Osteocyte (in vitro differentiated cells): ENCODE measurements at places on chromosomes 16 and 17.
A peak's percentile ranks its signal among the peaks of the same experiment; 100 is the strongest.

GRCh38 chr16:23356941-23357340, 54.8 kb downstream of the SCNN1B start:
- no peaks in the 10 kb centered on the region for H3K4me1 ChIP-seq
- no peak for DNase-seq
- no peaks in the 10 kb centered on the region for H3K27me3 ChIP-seq
- H3K36me3 ChIP-seq, result no peaks in the 10 kb centered on the region

DNA sequence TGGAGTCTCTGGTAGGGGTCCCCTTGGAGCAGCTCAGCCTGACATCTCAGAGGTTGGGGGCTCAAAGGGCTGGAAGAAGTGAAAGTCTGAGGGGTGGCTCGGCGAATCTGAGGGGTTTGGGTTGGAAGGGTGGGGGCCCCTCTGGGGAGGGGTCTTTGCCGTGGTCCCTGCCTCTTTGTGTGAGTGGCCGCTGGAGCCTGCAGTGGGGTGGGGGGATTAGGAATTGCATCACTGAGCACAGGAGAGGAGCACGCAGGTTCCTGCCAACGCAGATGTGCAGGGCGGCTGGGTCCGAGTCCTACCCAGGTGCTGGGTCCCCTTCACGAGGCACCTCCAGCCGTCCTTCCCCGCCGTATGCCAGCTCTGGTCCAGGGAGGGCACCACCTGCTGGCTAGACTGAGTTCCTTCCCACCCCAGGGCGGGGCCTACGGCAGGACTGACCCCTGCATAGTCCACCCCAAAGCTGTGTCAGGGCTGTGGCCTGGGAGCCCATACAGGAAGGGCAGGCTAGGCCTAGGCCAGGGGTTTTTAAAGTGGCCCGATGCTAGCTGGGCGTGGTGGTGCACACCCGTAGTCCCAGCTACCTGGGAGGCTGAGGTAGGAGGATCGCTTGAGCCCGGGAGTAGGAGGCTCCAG, 9.9 kb downstream of the FMNL1 start:
- H3K27ac ChIP-seq, result no peak overlapping the region
- no peak for DNase-seq
- no peaks in the 10 kb centered on the region for H3K36me3 ChIP-seq
- H3K4me1 ChIP-seq, result peaks cover 34% of the 10 kb centered on the region
- no peak overlapping the region for H3K4me3 ChIP-seq
- no peaks in the 10 kb centered on the region for H3K27me3 ChIP-seq

DNA sequence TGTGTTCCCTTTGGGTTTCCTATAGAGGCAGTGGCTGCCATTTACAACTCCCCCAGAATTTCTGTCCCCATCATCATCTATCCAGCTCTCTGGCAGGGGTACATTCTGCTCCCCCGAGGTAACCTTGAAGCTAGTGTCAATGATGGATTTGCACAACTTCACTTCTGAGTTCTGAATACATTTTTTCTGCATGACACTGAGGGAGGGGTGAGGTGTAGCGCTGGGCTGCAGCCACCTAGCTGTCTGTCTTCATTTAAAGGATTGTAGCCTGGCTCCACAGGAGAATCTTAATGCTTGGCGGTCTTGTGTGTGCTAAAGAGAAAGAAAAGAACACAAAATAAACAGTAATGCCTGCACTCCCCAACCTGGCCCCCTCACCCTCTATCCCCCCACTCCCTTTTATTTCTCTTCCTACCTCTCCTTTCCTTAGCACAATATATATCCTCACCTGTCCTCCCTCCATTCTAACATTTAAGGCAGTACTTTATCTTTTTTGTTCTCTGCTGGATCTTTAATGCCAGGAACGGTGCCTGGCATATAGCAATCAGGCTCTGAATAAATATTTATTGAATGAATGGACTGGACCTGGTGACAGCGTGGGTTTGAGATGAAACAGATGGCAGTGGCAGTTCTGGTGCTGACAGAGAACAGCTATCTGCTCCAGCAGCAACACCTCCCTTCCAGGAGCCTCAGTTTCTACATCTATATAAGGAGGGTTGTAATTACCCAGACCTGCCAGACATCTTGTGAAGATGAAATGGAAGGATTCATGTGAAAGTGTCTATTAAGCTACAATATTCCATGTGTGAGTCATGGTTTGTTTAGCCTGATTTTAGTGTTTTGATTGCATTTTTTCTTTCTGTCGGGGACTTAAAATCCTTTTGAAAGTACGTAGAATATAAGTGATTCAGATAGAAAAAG, 163.5 kb upstream of the CDH11 start:
- peak overlapping the region; percentile 65 for H3K27ac ChIP-seq
- H3K36me3 ChIP-seq, result no peaks in the 10 kb centered on the region
- peak overlapping the region; percentile 54 for H3K4me3 ChIP-seq
- peaks cover 35% of the 10 kb centered on the region for H3K4me1 ChIP-seq
- no peak for DNase-seq

DNA sequence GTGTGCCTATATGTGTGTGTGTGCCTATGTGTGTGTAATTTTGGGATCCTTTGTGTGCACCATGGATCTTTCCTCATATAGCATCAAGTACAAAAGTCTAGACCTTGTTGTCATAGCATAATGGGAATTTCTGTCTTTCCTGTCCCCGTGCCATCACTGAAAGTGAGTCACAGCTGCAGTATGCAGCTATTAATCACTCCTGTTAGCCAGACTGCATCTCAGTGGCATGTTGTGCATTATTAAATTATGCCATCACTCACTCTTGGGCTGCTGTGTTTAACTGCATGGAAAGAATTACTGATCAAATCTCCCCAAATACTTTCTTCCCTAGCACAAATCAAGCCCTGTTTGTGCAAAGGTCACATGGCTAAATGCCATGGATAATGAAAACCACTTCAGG, 92.4 kb downstream of the CBLN1 start:
- H3K27ac ChIP-seq, result no peak overlapping the region
- no peaks in the 10 kb centered on the region for H3K4me1 ChIP-seq
- DNase-seq, result no peak

DNA sequence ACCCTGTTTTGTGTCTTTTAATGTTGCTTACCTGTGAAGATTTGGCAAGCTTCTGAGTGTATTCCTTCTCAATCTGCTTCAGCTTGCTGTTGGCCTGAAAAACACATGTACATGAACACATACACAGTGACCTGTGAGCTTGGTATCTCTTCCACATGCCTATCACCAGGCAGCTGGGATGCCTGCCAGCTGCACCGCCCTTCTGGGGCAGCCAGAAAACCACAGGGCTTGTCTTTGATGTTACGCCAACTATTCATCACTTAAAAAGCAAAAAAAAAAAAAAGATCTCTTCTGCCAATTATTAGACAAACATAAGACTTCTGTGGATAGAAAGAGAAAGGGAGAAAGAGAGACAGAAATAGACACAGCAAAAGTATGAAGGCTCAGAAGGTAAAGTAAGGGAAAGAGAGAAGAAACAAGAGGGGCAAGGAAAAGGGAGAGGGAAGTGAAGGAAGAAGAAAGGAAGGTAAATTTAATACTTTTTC, 189.2 kb upstream of the AXIN2 start:
- H3K4me3 ChIP-seq, result peak overlapping the region; percentile 19
- no peak for DNase-seq
- H3K27ac ChIP-seq, result peak overlapping the region; percentile 65

DNA sequence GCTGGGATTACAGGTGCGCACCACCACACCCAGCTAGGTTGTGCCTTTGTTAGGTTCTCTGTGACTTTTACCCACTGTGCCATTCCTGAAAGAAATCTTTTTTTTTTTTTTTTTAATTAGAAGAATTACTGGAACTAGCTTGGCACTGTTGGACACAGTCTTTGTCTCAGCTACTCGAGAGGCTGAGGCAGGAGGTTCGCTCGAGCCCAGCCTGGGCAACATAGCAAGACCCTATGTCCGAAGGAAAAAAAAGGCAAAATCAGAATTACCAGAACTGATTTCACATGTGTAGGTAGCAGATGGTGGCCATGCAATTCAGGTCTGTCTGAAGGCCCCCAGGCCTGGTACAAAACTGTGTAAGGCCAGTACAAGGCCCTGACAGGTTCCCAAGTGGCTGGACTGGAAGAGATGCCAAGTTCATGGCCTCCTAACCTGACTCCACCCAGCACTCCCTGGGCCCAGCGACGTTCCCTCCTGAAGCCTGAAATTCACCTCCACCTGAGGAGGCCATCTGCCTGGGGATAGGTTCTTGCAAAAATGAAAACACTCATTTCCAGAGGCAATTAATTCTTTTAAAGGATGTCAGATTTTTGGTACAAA, 23.0 kb downstream of the CARHSP1 start:
- DNase-seq, result no peak
- H3K4me3 ChIP-seq, result no peak overlapping the region
- H3K27ac ChIP-seq, result no peak overlapping the region
- no peaks in the 10 kb centered on the region for H3K27me3 ChIP-seq
- peaks cover 11% of the 10 kb centered on the region for H3K4me1 ChIP-seq
- peaks cover 6% of the 10 kb centered on the region for H3K36me3 ChIP-seq

DNA sequence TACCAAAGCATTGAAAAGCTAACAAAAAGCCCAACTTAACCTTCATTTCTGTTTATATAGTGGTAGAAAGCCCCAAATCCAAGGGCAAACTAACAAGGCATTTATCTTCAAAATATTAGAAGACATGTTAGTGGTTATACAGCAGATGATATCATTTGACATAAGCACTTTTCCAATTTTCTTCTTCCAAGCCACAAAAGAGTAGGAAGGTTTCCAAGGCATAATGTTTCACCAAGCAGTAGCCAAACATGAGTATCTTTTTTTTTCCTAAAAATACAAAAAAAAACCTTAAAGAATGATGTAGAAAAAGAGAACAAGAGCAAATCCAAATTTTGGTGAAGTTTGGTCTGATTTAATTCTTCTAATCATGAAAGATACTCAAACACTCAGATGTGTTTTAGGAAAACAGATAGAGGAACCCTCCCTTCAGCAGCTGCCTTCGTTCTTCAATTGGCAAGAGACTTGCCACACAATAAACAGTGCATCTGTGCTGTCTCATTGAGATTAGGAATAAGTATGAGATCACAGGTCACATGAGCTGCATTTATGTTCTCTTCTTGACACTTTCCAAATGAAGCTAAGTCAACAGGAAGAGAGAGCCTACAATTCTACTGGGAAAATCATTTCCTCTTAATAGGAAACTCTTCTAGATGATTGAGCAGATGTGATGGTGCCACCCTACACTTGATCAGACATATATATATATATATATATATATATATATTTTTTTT, 106.7 kb downstream of the TTC19 start:
- no peak overlapping the region for H3K4me3 ChIP-seq
- no peak for DNase-seq
- H3K36me3 ChIP-seq, result peaks cover 39% of the 10 kb centered on the region
- H3K27ac ChIP-seq, result no peak overlapping the region
- H3K27me3 ChIP-seq, result no peaks in the 10 kb centered on the region

GRCh38 chr17:43445009-43445589, 38.7 kb upstream of the DHX8 start:
- no peak for DNase-seq
- H3K4me1 ChIP-seq, result peaks cover 12% of the 10 kb centered on the region
- no peaks in the 10 kb centered on the region for H3K36me3 ChIP-seq
- no peak overlapping the region for H3K4me3 ChIP-seq

GRCh38 chr16:54930005-54930868, at the start of gene IRX5:
Gene IRX5 (plus strand): TSS chr16:54930865. CDS start chr16:54931199, 334 bp downstream.
- DNase-seq, result peak; percentile 97
- H3K36me3 ChIP-seq, result peaks cover 18% of the 10 kb centered on the region
- peaks cover 25% of the 10 kb centered on the region for H3K27me3 ChIP-seq
- H3K27ac ChIP-seq, result peak within 1 kb of the TSS; percentile 94
- H3K4me1 ChIP-seq, result peaks cover 45% of the 10 kb centered on the region
- H3K4me3 ChIP-seq, result peak within 1 kb of the TSS; percentile 95

DNA sequence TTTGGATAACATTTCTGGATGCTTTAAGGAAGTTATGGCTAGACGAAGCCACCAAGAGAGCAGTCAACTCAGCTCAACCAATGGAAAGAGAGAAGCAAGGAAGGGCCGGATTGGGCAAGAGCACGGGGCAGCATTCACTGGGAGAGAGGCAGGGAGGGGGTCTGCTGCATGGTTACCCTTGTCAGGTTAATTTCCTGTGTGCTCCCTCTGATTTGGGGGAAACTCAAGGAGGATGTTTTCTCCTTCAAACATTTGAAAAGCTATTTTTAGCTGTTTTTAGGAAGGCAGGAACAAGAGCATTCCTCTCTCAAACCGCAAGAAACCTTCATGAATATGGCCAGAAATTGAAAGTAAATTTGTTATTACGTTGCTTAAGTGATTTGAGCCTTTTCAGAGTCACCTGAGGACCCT, 118.5 kb upstream of the ZFHX3 start:
- peaks cover 2% of the 10 kb centered on the region for H3K36me3 ChIP-seq
- H3K4me1 ChIP-seq, result peaks cover 40% of the 10 kb centered on the region
- no peak overlapping the region for H3K4me3 ChIP-seq
- DNase-seq, result no peak
- H3K27me3 ChIP-seq, result peaks cover 6% of the 10 kb centered on the region
- H3K27ac ChIP-seq, result peak overlapping the region; percentile 3

- peaks cover 35% of the 10 kb centered on the region for H3K4me1 ChIP-seq
- no peak overlapping the region for H3K4me3 ChIP-seq
- H3K27me3 ChIP-seq, result no peaks in the 10 kb centered on the region
- no peak for DNase-seq
Observed at GRCh38 chr17:50519141-50519834, 11.0 kb downstream of the MYCBPAP start.

DNA sequence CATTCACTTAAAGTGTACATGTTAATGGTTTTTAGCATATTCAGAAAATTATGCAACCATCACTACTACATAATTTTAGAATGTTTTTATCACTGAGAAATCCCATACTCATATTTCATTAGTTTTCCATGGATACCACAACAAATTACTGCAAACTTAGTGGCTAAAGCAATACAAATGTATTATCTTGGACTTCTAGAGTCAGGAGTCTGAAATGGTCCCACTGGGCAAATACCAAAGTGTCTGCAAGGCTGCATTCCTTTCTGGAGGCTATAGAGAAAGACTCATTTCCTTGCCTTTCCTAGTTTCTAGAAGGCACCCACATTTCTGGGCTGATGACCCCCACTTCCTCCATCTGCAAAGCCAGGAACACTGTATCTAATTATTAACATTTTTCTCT, 16.9 kb upstream of the GNAO1 start:
- no peak overlapping the region for H3K27ac ChIP-seq
- peaks cover 5% of the 10 kb centered on the region for H3K27me3 ChIP-seq
- H3K4me3 ChIP-seq, result no peak overlapping the region
- DNase-seq, result no peak
- H3K36me3 ChIP-seq, result no peaks in the 10 kb centered on the region
